DMS79 (cell line): ENCODE measurements at places on chromosomes 12 and 14.

- DNase-seq = no peak
These were observed 86.9 kb downstream of the CACNA1C start for GRCh38 chr12:2139651-2140050.

- no peak for DNase-seq
These were observed 107.6 kb downstream of the RFLNA start for GRCh38 chr12:124402248-124403066.

- no peak for DNase-seq
These were observed 20.7 kb upstream of the TUBA1C start for GRCh38 chr12:49244176-49244575.

- DNase-seq = no peak
These were observed 270.1 kb downstream of the ADGRD1 start for GRCh38 chr12:131223791-131224225.

DNA sequence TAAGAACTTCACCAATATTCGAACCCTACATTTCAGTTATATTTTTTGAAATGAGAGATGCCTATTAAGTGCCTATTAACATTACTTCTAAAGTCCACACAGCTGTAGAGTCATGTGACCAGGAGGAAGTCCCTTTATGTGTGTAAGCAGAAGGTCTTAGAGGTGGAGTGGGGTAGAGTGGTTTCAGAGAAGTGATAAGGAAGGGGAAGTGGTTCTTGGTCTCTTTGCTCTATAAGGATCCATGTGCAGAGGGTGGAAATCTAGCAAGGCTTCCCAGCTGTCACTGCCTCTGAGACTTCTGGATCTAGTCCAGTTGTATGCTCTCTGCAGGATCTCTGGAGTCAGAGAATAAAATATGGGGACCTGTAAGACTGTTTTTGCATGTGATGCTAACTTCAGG is 673.9 kb downstream of the FLRT2 start:
- peak; percentile 13 for DNase-seq

DNA sequence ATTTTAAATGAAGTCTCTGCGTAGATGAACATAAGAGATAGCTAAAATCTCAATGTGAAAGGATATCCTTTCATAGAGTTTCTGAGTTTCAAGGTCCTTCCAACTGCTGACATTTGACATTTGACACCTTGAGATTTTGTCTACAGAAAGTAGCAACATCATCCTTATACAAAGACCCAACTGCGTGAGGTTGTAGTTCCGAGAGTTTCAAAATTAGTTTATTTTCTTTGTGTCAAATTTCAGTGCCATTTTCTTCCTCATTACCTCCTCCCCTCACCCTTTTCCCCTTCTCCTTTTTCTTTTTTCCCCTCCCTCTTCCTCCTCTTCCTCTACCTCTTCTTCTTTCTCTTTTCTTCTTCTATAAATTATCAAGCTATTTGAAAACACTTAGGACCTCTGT is 26.9 kb upstream of the BATF start:
- no peak for DNase-seq

- no peak for DNase-seq
These were observed 58.3 kb downstream of the C12orf56 start for GRCh38 chr12:64332296-64332695.

DNA sequence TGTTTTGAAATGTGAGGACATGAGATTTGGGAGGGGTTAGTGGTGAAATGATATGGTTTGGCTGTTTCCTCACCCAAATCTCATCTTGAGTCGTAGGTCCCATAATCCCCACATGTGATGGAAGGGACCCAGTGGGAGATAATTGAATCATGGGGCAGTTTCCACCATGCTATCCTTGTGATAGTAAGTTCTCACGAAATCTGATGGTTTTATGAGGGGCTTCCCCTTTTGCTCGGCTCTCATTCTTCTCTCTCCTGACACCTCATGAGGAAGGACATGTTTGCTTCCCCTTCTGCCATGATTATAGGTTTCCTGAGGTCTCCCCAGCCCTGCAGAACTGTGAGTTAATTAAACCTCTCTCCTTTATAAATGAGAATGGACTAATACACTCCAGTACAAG is 18.0 kb downstream of the GALNT6 start:
- DNase-seq = no peak

DNA sequence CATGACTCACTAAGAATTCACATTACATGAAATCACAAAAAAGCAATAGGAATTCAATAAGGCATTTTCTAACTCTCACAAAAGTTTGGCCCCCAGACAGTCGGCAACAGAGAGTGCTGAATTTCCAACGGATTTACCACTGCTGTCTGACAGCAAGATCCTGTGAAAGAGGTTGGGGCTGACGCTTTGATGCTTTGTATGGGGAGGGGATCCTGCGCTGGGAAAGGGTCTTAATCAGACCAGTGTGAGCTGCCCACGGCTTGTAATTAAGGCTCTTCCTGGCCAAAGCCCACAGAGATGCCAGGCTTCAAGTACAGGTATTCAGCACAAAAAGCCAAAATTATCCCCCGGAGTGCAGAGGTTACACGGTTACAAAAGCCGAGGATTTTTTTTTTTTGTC is 66.8 kb upstream of the TMCC3 start:
- DNase-seq = no peak

DNA sequence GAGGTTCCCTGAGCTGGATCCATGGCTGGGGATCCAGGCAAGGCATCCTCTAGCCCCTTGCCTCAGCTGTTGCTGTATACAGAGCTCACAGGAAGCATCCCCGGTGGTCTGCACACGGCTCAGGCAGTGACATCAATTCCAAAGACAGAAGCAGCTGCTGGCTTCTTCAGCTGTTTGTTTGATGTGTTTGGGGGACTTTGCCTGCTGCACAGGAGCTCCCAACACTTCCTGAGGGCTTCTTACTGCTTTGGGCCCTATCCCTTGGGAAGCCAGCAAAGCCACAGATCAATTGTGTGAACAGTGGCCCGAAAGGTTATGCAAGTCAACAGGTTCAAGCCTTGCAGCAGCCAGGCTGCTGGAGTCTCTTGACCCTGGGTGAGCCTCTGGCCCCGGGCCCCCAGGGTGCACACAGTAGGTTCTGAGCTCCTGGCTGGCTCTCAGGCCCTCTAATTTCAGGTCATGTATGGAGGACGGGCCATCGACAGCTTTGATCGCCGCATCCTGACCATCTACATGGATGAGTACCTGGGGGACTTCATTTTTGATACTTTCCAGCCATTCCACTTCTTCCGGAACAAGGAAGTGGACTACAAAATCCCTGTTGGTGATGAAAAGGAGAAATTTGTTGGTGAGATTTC is 42.6 kb downstream of the CCDC92 start:
- DNase-seq = no peak

DNA sequence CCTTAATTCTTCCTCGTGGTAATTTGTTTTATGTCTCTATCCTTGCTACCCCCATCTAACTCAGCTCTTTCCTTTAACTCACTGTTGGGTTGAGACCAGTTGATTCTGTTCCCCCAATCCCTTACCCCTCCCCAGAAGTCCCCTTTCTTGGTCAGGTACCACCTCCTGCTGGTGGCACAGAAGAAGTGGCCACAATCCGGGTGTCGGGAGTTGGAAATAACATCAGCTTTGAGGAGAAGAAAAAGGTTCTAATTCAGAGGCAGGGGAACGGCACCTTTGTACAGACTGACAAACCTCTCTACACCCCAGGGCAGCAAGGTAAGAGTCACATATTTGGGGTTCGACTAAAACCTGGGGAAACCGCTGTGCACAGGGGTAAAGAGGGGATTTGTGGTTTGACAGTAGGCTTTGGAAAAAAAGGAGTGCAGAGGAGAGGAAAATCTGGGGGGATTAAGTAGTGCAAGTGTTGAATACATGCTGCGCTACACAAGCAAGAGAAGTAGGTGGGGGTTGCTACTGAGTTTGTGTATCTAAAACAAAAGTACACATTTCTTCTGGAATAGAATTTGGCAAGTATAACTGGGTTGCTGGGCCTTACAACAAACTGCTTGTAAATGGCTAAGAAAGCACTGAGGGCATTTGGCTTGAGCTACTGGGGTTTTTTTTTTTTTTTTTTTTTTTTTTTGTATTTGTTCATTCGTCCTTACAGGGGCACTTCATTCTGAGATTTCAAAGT is 1.3 kb downstream of the A2ML1 start:
- DNase-seq = no peak
